ENCODE measurements at places on chromosomes 3 and 15. TPM values are rescaled to one million over a fixed set of nuclear protein-coding genes. Genes with fewer than 3 reads are reported as not detected.

MORC1 gene
- polyA plus RNA-seq, result not detected

GOLGA8T gene
- polyA plus RNA-seq, result 0.20 TPM

GRCh38 chr15:85607842-85608241 lies 186.9 kb downstream of the KLHL25 start:
- no peak for DNase-seq

GRCh38 chr15:45534821-45535220 lies 12.3 kb upstream of the SLC30A4 start:
- DNase-seq, result no peak

GRCh38 chr3:38117748-38118420 lies 19.0 kb downstream of the ACAA1 start:
- peak; percentile 44 for DNase-seq
